ENCODE measurements at places on chromosomes 1 and 21.

GRCh38 chr1:233518344-233518743 is 95.6 kb upstream of the KCNK1 start:
- peak; percentile 80 for DNase-seq
- H3K4me1 ChIP-seq = no peaks in the 10 kb centered on the region
- H3K27ac ChIP-seq = no peak overlapping the region
- no peak overlapping the region for H3K4me3 ChIP-seq

DNA sequence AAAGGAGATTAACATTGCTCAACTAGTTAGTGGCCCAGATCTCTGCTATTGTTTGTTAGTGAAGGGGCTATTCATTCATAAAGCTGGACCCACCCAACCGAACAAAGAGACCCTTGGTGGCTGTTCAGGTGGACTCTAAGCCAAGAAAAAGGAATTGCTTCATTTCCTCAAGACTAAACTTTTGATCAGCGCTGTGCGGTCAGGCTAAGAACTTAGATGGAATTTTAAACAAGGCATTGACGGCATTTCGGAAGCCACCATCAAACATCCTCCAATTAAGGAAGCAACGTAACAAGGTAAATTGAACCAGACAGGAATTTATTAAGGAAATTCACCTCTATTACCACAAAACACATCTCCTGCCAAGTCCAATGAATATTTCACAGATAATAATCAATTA is 19.9 kb upstream of the SHCBP1L start:
- no peaks in the 10 kb centered on the region for H3K36me3 ChIP-seq
- H3K4me1 ChIP-seq = no peaks in the 10 kb centered on the region
- H3K4me3 ChIP-seq = no peak overlapping the region

- H3K27me3 ChIP-seq = no peaks in the 10 kb centered on the region
- H3K4me1 ChIP-seq = no peaks in the 10 kb centered on the region
- no peaks in the 10 kb centered on the region for H3K36me3 ChIP-seq
- no peak overlapping the region for H3K4me3 ChIP-seq
These were observed 385.0 kb upstream of the NFIA start for GRCh38 chr1:60697204-60697994.

DNA sequence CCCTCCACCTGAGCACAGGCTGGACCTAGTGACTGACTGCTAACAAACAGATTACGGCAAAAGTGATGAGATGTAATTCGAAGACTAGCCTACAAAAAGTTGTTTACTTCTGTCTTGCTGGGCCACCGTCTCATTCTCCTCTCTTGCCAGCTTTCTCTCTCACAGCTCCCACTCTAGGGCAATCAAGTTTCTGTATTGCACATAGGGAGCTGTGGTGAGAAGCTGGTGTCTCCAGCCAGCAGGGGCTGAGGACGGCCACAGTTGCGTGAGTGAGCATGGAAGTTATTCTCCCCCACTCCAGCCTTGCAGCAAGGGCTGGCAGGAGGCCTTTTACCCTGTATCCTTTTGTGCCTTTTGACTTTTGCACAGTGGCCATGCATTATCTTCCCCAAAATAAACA is 8.6 kb upstream of the COL6A2 start:
- DNase-seq = no peak
- no peaks in the 10 kb centered on the region for H3K4me1 ChIP-seq
- no peaks in the 10 kb centered on the region for H3K36me3 ChIP-seq
- no peaks in the 10 kb centered on the region for H3K27me3 ChIP-seq
- H3K4me3 ChIP-seq = no peak overlapping the region
- no peak overlapping the region for H3K27ac ChIP-seq

- H3K4me1 ChIP-seq = no peaks in the 10 kb centered on the region
- H3K36me3 ChIP-seq = no peaks in the 10 kb centered on the region
- peak; percentile 88 for DNase-seq
These were observed 8.6 kb upstream of the CALML6 start for GRCh38 chr1:1906185-1907097.

DNA sequence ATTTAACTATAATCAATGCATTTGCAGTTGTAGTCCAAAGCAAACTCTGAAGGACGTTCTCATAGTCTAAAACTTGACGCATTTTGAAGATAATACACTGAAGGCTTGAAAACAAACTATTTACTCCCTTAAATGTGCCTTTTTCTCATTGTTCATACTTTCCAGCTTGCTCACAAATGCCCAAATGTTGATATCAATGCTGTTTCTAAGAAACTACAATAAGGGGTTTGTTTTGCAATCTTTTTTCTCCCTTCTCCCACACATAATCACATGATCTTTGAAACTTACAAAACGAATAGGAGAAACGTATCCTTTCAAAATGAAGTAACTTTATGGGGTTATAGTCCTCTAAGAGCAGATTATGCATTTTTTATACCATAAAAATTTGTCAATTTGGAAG is 508.7 kb downstream of the DPYD start:
- H3K4me3 ChIP-seq = no peak overlapping the region
- no peak overlapping the region for H3K27ac ChIP-seq
- H3K4me1 ChIP-seq = no peaks in the 10 kb centered on the region
- H3K27me3 ChIP-seq = no peaks in the 10 kb centered on the region
- H3K36me3 ChIP-seq = no peaks in the 10 kb centered on the region
